Coronary artery (tissue), 2 donors: ENCODE measurements at places on chromosomes 5 and 9.

GRCh38 chr5:135859641-135860040, 25.2 kb downstream of the SLC25A48 start:
- no peak for DNase-seq

- no peak for DNase-seq
Observed at GRCh38 chr5:62791059-62791458, 212.4 kb downstream of the LRRC70 start.

GRCh38 chr9:124537926-124538325, 30.7 kb upstream of the NR5A1 start:
- DNase-seq, result no peak

DNA sequence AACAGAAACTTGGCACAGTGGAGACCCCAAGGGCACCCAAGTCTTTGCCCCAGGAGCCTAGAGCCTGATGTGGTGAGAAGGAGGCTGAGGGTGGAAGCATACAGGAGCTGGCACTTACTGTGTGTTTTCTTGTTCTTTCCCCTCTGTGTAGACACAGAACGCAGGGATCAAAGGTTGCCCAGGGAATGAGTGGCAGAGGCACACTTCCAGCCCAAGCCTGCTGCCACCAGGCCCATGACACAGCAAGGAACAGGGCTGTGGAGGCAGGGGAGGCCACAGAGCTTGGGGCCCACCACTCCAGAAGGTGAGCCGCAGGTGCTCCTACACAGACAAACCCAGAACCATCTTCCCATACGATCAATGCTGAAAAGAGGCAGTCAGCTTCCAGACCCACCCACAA, 73.9 kb upstream of the S1PR3 start:
- DNase-seq, result no peak

DNA sequence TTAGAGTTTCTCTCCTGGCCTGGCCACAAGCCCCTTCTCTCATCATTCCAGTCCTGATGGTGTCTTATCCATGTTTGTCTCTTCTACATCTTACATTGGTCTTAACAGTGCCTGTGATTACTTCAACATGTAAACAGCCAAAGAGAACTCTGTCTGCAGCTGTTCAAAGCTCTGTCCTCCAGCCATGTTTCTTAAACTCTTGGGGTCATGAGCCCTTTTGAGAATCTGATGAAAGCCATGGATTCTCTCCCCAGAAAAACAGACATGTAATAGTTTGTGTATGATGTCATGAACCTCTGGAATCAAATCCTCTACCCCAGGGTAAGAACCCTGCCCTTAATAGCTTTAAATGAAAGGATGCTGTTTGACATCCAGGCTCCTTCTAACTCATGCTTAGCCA, 30.1 kb downstream of the MAMDC2 start:
- no peak for DNase-seq

- DNase-seq, result no peak
Observed at GRCh38 chr9:86315078-86315477, 32.7 kb upstream of the ISCA1 start.

- no peak for DNase-seq
Observed at GRCh38 chr5:34550964-34551363, 105.2 kb upstream of the RAI14 start.

DNA sequence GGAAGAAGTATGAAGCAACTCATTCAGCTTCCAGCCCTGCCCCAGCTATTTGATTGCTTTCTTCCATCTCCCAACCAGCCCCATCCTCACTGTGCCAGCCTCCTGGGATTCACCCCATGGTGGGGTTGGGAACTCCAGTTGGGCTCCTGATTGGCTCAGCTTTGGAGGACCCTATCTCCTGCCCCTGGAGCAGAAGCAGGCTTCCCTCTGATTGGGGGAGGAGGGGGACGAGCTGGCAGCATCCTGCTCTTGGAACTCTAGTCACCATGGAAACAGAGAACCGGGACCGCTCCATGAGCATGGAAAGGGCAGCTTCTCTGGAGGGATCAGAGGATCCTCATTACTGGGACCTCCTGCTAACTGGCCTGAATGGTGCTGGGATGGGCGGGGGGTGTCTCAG, 2.6 kb downstream of the SLC6A7 start:
- DNase-seq, result no peak
